ENCODE measurements at places on chromosomes 16 and 17.
A peak's percentile ranks its signal among the peaks of the same experiment; 100 is the strongest.

- DNase-seq: no peak
Observed at GRCh38 chr17:15130426-15130825, 134.7 kb downstream of the PMP22 start.

DNA sequence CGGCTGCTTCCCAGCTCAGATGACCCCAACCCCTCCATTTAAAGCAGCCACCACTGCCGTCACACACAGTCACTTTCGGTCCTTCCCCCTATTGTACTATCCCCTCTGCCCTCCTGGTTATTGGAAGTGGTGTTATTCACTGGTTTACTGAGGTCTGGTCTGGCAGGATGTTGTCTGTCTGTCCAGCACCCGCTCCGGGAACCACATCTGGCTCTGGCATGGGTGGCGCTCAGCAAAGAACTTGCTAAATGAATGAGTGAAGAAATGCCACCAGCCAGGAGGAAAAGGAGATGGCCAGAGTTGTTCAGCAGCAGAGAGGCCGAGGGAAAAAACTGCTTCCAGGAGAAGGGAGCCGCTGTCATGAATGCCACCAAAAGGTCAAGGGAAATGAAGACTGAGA, 161.6 kb downstream of the GSG1L start:
- DNase-seq: no peak

- no peak for DNase-seq
Observed at GRCh38 chr16:1222553-1223354, 2.3 kb downstream of the TPSG1 start.

DNA sequence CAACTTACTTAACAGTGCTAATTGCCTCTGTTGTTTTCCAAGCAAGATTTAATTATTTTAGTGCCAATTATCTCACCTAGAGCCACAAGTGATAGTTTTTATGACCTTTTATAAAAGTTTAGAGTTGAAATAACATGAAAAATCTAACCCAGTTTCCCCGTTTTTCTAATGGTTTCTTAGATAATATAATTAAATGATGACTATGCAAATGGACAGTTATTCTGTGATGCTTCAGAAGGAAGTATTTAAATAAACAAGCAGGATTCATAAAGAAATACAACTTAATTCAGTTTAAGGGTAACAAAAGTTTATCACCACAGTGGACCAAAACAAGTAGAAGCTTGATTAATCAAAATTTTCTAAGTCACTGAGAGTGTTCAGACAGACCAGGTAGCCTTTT, 721.2 kb upstream of the SOX9 start:
- no peak for DNase-seq

GRCh38 chr17:76014925-76015261, 12.2 kb downstream of the EVPL start:
- DNase-seq: no peak

- DNase-seq: no peak
Observed at GRCh38 chr16:48511071-48511540, 98.9 kb downstream of the N4BP1 start.

GRCh38 chr17:11239379-11239970, 1.5 kb upstream of the SHISA6 start:
- no peak for DNase-seq

DNA sequence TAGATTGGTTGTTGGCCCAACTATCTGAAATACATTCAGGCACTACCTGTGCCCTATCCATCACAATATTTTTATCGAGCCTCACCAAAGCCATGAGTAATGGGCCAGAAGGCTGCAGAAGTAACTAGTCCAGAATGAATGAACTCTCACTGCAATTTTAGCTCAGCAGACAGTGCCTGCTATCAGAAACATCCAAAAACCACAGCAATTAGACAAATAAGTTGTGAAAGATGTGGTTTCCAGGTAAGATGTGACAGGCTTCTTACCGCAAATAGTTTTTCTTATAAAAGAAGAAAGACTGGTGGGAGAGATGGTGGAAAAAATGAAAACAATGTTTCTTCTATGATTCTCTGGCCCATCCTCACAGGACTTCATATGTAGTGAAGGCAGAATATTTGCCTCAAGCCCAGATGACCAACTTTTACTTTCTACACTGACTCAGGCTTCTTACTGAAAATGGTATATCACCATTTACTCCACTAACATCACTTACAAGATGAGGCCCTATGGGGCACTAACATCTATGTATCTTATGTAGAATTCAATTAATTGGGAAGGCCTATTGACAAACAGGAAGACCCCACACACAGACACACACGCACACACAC, 9.8 kb upstream of the RFFL start:
- DNase-seq: no peak

- DNase-seq: no peak
Observed at GRCh38 chr17:43014649-43015542, 7.3 kb downstream of the VAT1 start.

- no peak for DNase-seq
Observed at GRCh38 chr17:49497148-49498028, 2.3 kb downstream of the NGFR start.

DNA sequence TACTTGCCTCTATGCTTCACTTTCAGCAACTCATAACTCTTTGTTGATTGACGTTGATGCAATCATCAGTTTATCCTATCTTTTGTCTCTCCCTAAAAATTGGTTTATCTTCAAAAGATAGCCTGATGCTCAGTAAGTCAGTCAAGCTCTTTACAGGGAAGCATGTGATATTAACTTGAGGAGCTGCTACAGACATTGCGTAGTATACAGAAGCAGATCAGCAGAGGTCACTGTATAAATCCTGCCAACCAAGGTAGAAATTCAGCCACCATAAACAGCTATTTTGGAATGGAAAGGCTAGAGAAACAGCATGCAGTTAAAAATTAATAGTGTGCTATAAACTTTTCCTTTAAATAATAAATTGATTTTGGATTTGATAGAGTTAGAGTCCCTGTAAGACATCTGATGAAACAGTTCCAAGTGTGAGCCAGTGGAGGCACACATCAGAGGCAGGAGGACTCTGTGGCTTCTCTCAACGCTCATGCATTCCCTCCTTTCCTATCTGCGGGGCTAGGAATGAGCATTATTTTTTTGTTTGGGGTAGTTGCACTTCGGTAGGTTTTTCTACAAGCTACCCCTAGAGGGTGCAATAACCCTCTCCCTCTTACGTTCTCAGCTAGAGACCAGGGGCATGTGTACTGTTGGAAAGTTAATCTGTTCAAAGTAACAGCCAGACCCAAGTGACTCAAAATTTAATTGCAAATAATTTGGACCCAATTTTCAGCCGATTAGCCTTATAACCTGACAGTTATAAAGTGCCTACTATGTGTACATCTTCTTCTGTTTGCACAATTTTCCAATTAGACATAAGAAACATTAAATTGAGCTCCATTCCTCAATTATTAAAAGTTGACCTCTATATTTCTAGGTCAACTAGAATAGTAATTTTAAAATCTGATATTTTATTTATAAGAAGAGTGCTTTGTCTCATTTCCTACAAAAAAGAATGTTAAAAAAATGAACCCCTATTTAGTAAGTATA, 647.7 kb upstream of the SOX9 start:
- peak; percentile 52 for DNase-seq

DNA sequence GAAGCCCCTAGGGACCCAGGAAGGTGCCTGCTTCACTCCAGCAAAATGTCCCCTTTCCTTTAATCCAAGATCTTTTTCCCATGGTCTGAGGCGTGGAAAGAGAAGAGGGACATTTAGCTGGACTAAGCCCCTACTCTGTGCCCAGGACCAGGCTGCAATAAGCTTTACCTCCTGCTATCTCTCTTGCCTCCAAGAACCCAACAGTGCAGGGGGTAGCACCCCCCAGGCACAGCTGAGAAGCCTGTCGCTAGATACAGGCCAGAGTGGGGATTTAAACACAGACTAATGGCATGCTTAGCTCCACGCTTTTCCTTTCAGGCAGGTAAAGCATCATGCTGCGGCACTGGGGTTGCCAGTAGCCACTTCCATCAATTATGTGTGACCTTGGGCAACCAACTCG, 24.5 kb upstream of the CCL1 start:
- no peak for DNase-seq

DNA sequence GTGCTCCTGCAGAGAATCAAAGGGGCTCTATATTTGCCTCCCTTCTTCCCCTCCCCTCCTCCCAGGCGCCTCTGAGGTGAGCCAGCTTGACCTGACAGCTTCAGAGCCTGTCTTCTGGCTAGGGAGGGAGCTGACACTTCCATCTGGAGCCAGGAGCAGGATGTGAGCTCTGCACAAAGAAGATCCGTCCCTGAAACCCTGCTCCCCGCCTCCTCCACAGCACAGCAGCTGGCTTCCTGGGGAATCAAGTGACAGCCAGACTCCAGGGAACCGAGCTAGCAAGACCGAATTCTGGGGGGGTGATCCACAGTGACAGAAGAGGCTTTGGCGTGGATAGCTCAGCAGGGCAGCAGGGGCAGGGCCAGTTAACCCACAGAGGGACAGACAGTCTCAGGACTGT, 37.2 kb downstream of the CCDC182 start:
- DNase-seq: no peak

DNA sequence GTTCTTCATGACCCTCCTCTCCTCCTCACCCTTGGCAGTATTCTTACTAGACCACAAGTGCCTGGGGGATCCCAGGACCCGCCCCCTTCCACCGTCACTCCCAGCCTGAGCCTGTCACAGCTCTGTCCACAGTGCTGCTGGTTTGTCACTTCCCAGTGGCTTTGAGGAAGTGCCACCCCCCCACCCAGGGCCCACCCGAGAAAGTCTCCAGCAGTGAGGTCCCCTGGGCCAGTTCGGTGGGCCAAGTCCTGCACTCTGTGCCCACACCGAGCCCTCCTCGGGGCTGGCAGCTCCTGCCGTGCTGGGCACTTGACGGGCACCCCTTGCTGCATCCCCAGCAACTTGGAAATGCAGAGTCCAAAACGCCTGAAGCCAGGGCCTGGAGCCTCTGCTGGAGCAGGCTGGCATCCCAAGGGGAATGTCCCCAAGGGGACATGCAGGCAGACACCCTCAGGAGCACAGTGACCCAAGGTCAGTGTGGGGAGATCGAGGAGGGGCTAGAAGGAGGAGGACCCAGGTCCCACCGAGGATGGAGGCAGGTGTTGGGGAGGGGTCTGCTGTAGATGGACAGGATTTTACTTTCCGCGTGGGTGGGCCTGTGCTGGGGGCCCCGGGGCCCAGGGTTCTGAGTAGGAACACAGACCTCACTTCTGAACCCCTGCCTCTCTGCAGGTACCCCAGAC, 15.5 kb downstream of the MMP15 start:
- DNase-seq: no peak

DNA sequence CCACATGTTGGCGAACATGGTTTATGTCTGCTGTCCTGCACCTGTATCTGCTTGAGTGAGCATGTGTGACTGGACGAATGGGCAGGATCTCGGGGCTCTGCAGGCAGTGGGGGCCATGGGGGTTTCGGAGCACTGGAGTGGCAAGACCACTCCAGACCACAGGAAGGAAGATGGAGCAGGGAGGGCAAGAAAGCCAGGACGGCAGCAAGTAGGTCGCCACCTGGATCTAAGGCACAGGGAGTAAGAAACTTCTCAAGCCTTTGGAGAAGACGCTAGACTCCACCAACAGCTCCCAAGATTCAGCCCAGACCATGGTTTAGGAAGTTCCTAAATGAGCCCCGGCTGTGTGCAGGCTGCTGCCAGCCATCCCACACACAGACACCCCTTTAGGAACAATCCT, 32.8 kb upstream of the C16orf95 start:
- DNase-seq: no peak

DNA sequence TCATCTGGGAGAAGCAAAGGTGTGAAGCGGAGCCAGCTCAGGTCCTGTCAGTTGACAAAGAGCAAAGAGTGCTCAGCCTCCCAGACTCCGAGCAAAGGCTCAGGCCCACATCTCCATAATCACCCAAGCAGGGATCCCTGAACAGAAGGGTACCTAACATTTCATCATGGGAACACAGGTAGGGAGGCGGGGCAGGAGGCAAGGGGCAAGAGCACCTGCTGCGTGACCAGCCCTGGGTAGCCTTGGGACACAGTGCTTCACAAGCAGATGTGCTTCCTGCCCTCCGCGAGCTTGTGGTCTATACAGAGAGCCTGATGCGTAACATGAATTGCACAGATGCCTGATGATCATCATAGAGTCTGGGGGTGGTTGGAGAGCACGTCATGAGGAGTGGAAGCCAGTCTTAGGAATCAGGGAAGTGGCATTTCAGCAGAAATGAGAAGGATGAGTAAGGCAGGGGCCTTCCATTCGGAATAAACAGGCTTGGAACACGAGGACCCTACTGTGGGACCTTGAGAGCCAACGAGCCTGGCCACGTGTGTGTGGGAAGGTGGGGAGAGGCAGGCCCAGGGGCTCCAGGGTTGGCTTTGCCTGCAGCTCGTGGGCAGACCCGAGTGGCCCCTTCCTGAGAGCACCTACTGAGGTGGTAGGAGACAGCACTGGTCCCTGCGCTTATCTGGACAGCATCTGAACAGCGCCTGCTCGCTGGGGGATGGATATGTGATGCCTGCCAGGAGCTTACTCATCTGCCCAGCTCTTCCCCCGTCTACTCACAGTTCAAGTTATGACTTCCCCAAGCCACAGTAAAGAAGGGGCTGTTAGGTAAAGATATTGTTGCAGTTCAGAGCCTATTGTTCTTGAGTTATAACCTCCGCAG, 125.8 kb downstream of the CCDC182 start:
- no peak for DNase-seq

- no peak for DNase-seq
Observed at GRCh38 chr17:49513641-49514040, 18.5 kb downstream of the NGFR start.

DNA sequence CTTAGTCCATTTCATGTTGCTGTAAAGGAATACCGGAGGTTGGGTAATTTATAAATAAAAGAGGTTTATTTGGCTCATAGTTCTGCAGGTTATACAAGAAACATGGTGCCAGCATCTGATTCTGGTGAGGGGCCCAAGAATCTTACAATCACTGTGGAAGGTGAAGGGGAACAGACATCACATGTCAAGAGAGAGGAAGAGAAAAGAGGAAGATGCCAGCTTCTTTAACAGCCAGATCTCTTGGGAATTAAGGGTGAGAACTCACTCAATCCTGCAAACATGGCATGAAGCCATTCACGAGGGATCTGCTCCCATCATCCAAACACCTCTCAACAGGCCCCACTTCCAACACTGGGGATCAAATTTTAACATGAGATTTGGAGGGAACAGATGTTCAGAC, 49.5 kb downstream of the BMERB1 start:
- no peak for DNase-seq

DNA sequence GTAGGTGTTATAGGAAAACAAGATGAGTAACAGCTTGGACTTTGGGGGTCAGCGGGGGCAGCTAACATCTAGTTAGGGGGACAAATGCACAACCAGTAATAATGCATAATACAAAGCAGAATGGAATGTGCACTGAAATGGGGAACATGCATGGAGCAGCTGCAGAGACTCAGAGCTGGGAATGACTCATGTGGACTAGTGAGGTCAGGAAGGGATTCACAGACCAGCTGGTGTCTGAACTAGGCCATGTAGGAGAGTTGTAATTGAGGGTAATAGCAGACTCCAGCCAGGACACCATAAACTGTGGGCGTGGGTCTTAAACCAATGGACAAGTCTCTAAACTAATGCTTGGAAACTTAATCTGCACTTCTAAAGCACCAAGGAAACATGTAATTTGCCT, 176.8 kb upstream of the ASIC2 start:
- DNase-seq: no peak

GRCh38 chr17:76479515-76480060, 12.2 kb downstream of the AANAT start:
- DNase-seq: no peak

GRCh38 chr17:20095336-20096080, 86.3 kb downstream of the SPECC1 start:
- DNase-seq: no peak

All from NCI-H1048 (cell line).